Mucosa of gallbladder (tissue), 1 donor: ENCODE measurements at places on chromosomes 5 and 9. TPM values are rescaled to one million over a fixed set of nuclear protein-coding genes. Genes with fewer than 3 reads are reported as not detected.

Gene GMCL2
- not detected for total RNA-seq

Gene JAKMIP2
- 1.8 TPM for total RNA-seq

DNA sequence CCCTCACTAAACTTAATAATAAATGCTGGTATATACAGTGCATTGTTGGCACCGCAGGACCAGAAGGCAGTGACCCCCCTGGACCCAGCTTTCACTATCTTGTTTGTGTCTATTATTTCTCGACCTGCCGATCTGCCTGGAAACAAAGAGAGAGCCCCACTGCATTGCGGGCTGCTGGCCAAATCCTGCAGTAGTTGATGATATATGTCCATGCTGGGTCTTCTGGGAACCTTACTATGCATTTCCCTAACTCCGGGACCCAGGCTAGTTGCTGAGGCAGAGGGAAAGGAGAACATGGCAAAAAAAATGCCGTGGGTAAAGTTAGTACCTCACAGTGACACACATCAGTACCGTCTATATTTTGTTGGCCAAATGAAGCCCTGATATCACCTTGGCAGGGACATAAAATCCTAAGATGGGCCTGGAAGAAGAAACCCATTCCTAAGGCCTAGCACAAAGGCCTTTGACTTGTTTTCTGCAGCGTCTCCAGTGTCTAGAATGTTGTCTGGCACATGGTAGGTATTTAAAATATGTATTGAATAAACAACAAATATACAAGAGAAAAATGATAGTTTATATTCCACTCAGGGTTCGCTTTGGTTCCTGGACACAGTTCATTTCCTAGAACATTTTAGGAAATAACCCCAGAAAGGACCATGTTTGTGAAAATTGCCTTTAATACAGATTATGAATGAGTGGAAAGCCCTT, 46.1 kb downstream of the NMUR2 start:
- DNase-seq, result no peak

GRCh38 chr5:115684513-115685037, 58.7 kb upstream of the TMED7 start:
- no peak for DNase-seq

DNA sequence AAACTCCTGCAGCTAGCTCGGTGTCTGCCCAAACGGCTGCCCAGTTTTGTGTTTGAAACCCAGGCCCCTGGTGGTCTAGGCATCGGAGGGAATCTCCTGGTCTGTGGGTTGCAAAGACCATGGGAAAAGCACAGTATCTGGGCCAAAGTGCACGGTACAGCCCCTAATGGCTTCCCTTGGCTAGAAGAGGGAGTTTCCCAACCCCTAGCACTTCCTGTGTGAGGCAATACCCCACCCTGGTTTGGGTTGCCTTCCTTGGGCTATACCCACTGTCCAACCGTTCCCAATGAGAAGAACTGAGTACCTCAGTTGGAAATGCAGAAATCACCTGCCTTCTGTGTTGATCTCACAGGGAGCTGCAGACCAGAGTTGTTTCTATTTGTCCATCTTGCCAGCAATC, 41.8 kb downstream of the CAVIN4 start:
- DNase-seq, result no peak

DNA sequence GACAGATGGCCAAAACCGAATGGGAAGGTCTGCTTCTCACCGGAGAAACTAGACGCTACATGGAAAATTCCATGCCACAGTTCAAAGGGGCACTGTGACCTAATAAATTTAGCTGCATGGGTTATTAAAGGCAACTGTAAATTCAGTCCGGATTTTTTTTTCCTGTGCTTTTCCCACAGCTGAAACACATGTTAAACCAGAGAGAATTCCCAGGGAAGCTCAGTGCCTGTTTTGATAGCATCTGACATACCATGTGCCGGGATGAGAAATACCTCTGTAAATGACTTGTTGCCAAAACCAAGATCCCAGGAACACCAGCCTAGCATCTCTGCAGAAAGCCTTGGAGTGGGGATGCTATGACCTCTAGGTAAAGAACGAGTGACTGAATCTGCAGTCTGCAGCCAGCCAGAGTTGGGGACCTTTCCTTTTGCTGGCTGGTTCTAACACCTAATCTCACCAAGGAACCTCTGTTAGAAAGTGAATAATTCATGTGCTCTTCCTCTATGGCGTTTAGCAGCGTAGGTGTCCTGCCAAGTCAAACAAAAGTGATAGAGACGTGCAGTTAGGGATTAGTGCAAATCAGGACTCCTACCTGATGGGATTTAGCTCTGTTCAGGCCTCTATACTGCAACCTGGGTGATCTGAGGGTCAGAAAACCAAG, 77.9 kb downstream of the SLIT3 start:
- DNase-seq, result no peak

- no peak for DNase-seq
Observed at GRCh38 chr5:43639566-43639965, 36.6 kb downstream of the NNT start.

Gene TTC23L
- total RNA-seq, result 1.6 TPM

Gene FRMD3
- 3.6 TPM for total RNA-seq

Gene NIPAL4
- total RNA-seq, result 0.63 TPM

- no peak for DNase-seq
Observed at GRCh38 chr5:11522796-11523195, 381.4 kb downstream of the CTNND2 start.

DNA sequence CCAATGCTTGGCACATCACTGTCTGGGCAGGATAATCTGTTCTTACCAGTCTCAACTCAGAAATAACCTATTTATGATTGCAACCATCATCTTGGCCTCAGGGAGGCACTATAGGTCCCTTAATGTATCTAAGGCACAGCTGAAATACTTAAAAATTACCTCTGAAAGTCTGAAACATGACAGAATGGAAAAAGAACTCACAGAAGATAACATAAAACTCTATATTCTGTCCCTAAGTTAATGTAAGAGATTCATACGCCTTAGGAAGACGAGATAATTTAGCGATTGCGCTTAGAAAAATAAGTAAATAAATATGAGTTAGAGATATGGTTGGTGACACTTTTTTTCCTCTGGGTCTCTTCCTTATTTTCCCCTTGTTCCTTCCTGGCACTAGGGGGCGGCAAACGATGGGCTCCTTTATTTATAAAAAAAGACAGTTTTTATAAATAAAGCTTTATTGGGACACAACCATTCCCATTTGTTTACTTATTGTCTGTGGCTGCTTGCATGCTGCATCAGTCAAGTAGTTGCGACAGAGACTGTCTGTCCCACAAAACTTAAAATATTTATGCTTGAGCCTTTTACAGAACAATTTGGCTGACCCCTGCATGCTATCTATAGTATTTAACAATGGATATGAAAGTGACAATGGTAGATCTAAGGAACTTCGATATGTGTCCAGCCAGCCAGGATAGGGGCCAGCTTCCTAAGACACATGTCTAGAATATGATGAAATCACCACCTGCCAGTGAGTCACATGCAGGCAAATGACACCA, 79.6 kb downstream of the PDE4D start:
- DNase-seq, result peak; percentile 40

DNA sequence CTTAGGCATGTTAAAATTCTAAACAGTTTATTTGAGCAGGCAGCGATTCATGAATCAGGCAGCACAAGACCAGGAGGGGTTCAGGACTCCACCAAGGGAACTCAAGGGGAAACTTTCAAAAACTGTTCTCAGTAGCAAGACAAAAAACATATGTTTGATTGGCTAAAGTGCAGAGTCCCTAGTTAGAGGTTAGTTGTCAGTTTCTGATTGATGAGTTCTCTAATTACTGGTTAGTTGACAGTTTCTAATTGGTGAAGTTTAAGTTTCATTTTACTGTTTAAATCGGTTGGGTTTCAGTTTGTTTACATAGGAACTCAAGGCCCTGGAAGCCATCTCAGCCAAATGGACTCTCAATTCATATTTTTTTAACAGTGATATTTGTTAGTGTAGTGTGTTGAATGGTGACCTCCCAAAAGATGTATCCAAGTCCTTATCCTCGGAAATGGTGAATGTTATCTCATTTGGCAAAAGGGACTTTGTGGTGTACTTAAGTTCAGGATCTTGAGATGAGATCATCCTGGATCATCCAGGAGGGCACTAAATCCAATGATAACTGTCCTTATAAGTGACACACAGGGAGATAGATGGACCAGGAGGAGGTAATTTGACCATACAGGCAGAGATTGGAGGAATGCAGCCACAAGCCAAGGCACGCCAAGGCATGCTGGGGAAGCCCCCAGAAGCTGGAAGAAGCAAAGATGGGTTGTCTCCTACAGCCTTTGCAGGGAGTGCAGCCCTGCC, 219.2 kb upstream of the RAI14 start:
- DNase-seq, result no peak

Gene GARIN3
- total RNA-seq, result not detected

DNA sequence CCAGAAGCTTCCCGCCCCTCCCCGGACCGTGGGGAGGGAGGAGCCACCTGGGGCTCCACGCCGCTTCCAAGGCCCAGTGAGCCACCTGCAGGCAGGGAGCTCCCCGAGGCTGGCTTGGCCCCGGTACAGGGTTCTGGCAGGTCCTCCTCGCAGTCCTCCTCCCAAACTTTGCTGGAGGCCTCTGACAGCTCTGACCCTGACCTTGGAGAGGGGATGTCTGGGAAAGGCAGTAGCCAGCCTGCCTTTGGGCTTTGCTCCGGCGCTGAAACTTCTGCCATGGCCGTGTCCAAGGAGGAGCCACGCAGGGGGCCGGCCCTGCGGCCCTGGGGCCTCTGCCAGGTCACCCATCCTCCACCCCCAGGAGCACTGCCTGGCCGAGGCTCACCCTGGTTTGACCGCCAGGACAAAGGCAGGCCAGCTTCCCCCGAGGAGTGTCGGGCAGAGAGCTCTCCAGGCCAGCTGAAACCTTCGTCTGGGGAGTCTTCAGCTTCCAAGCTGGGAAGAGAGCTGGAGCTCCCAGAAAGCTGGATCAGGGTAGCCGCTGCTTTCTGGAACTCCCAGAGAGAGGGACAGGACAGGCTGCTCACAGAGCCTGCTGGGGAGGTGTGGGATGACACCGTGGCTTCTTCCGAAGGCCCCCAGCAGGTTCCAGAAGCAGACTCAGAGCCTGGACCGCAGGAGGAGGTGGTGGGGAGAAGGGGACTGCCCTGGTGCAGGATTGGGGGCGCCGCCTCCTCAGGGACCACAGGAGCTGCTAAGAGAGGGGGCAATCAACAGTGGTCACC, 9.0 kb upstream of the QSOX2 start:
- no peak for DNase-seq

- peak; percentile 34 for DNase-seq
Observed at GRCh38 chr9:133121915-133122550, 993 bp upstream of the RALGDS start.

- no peak for DNase-seq
Observed at GRCh38 chr9:123679330-123679987, 250.5 kb downstream of the DENND1A start.

DNA sequence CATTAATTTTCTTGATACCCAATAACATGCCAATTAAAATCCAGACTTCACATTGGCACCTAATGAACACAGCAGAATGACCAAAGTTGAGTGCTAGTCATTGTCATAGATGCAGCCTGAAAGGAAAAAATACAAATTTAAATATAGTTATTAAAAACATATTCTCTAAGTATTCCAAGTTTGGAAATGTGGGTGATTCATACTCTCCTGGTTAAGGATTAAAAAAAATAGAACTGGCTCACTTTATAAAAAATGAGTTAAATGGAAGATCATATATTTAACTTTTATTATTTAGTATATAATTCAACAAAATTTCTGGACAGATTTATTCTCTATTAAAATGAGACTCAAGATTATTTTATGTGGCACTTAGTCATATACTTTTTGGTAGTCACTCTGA, 33.2 kb upstream of the RICTOR start:
- no peak for DNase-seq

GRCh38 chr9:134807716-134808446, 72.7 kb upstream of the FCN2 start:
- peak; percentile 25 for DNase-seq

DNA sequence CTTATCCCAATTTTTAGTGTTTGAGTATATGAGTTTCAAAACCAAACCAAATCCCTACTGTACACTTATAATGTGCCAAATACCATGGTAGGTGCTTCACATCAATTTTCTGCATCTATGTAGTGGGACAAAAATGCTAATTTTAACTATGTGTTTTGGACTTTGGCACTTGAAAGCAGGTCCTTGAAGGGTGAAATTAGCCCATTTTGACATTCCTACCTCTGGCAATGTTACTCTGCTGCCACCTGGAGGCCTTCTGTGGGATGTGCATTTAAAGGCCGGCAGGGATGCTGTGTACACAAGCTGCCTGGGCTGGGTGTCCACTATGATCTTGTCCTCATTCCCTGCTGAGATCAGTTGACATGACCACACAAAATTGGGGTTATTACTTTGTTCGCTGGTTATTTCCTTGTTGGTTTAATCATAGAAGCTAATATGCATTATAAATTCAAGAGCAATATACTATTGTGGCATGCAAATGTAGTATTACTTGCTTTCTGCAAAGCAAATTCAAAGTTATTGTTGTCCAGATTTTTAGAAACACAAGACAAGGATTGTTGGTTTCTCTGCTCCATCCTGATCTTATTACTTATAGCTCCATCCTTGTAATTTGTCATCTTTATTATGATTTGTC, 166.8 kb downstream of the ARHGEF28 start:
- DNase-seq, result peak; percentile 76
